ENCODE measurements at places on chromosomes 16 and 17. TPM values are rescaled to one million over a fixed set of nuclear protein-coding genes. Genes with fewer than 3 reads are reported as not detected.
A peak's percentile ranks its signal among the peaks of the same experiment; 100 is the strongest.

- DNase-seq: no peak
Observed at GRCh38 chr17:50939795-50940684, 73.9 kb upstream of the TOB1 start.

DNA sequence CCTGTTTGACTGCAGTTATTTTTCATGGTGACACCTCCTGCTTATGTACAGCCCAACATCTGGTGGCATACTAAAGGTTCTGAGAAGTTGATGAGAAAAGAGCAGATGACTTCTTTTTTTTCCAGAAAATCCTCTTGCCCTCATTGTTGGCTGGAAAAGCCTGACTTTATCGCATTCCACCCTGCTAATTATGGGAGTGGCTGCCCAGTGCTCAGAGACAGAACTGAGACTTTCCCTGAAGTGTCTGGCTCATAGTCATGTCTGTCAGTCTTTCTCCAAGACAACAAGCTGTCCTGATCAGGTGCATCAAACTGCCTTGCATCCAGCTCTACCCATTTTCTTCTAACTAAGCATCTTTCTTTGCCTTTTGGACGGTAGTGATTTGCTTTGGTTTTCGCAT is 355.2 kb downstream of the CPPED1 start:
- DNase-seq: no peak

DNA sequence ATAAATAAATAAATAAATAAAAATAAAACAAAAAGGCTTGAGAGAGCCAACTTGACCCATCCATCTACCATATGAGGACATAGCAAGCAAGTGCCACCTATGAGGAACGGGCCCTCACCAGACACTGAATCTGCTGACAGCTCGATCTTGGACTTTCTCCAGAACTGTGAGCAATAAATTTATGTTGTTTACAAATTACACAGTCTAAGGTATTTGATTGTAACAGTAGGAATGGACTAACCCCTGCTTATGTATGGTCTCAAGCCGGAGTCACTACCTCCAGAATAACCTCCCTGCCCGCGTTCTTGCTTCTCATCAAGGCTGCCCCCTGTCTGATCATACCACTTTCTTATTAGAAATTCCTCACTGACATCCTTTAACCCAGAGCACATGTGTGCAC is 9.9 kb downstream of the SLC5A11 start:
- no peak for DNase-seq

The CTRB2 gene
- 3.7 TPM for total RNA-seq

DNA sequence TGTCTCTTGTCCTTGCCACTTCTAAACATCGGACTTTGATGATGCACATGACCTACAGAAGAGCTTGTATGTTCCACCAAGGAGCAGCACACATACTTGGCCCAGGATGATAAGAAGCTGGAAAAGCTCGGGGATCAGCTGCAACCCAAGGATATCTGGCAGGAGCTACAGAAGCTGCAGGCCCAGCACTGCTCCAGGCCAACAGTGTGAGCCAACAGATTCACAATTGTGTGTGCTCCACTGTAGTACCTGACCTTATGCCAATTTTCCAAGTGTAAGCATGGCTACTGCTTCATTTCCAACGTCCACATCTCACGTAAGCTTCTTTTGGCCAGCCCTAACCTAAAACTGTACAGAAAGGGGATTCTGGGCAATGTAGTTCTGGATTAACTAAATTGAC is 83.4 kb downstream of the COX10 start:
- peak; percentile 66 for DNase-seq

The NGFR gene
- 16.3 TPM for total RNA-seq

GRCh38 chr16:81446907-81447268 is 2.3 kb downstream of the CMIP start:
- DNase-seq: no peak

DNA sequence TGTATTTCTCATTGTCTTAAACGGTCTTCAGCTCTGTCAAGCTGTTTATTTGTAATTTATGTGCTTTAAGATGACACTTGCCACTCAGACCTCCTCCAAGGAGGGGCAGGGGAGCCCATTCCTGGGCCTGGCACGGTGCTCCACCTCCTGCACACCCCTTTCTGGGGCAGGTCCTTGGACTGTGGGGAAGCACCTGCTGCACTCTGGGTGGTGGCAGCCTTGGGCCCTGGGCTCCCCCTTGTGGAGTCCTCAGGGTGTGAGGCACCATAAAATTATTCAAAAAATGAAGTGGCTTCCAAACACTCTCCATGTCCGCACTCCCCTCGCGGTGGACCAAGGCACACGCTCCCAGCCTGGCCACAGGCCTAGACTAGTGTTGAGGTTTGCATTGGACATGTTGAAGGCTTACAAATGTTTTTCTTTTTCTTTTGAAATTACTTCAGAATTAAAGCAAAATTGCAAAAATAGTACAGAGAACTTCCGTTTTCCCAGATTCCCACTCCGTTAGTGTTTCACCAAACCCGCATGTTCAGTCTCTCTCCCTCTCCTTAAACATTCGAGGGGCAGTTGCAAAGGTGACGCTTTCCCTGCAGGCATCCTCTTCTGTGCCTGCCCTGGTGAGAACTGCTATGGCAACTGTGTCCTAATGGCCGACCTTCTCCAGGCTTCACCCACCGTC is 32.4 kb downstream of the FOXK2 start:
- DNase-seq: peak; percentile 82

The TP53TG3 gene
- not detected for total RNA-seq
